DND-41 (cell line): ENCODE measurements at places on chromosomes 5 and 9.

DNA sequence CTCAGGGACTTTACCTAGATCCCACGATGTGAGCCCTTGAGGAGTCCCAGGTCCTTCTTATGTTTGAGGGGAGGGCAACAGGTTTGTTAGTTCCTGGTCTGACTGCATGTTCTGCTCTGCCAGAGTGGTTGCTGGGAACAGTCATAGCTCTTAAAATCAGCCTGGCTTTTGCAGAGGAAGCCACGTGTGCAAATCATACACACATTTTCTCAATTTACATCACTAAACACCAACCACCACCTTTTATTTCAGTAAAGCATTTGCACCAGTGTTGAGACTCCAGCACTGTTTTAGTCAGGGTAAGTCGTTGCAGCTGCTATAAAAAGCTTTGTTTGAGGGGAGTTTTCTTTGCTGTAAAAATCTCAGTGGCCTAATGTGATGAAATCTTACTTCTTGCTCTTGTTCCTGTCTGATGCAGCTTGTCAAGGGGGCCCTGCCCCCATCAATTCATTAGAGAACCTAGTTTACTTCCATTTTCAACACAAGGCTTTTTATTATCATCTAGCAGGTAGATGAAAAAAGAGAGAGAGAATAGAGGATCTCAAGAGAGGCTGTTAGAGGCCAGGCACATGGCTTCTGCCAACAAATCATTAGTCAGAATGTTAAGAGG lies 70.3 kb upstream of the VCAN start:
- peak; percentile 24 for DNase-seq

GRCh38 chr5:54214722-54215121 lies 95.7 kb downstream of the ARL15 start:
- DNase-seq = no peak

DNA sequence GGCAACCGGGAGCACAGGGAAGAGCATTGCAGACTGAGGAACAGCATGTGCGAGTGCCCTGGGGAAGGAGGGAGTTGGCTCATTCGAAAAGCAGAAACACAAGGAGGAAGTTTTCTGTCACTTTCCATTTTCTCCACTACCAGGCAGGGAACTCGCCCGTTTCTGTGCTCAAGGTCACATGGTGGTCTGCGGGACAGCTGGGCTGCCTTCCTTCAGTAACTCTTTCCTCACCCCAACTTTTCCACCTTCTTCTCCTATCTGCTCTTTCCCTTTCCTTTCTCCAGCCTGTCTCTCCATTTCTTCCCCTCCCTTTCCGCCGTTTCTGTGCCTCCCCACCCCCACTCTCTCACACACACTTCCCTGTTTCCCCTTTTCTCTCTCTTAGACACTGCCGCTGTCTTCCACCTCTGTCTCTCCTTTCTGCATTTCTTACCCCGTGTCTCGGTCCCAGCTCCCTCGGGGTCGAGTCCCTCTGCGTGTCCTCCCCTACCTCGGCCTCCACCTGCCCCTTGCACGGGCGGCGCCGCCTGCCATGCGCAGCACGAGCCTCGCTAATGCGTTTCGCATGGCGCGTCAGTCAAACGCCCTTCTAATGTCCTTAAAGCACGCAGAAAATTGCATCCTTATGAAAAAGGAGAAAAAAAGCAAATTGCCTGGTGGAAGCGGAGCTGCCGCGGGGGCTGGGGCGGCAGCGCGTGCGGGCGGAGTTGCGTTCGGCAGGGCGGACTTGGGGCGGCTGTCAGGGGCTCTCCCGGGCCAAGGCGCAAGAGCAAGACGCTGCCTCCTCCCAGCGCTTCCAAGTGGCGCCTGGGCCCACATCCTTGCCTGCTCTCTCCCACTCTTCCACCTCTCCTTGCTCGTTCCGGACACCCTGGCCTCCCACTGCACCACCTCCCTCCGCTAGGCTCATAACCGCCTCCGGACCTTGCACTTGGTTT lies 9.5 kb downstream of the BARX1 start:
- DNase-seq = no peak

DNA sequence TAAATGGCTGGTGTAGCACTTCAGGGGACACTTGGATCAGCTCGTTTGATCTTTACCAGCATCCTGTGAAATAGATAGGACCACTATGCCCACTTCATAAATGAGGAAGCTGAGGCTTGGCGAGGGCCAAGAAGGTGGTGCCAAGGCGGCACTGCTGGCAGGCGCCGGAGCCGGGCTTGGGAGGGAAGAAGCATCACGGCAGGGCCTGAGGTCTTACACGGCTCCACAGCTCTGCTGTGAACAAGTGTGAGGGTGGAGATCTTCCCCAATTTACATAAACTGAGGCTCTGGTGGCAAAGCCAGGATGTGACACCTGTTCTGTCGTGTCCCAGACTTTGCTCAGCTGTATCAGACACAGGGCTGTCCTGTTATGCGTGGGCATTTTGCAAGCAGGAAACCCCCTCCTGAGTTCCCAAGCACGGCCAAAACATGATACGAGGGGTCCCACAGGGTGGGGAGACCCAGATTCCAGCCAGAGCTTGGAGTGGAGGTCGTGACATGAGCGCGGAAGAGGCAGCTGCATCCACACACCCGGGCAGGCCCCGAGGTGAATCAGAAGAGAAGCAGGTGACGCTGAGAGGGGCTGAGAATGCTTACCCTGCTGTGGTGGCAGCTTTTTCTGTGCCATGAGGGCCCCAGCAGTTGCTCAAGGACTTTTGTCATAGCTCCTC lies 117.5 kb upstream of the BOD1 start:
- DNase-seq = no peak

- no peak for DNase-seq
Measured at GRCh38 chr5:34517249-34517648, 138.9 kb upstream of the RAI14 start.

- DNase-seq = no peak
Measured at GRCh38 chr5:56523790-56524575, 290.9 kb upstream of the ANKRD55 start.

GRCh38 chr9:126528915-126529314 lies 84.8 kb upstream of the LMX1B start:
- no peak for DNase-seq

GRCh38 chr9:35705836-35706430 lies 16.2 kb upstream of the TPM2 start:
- DNase-seq = no peak

DNA sequence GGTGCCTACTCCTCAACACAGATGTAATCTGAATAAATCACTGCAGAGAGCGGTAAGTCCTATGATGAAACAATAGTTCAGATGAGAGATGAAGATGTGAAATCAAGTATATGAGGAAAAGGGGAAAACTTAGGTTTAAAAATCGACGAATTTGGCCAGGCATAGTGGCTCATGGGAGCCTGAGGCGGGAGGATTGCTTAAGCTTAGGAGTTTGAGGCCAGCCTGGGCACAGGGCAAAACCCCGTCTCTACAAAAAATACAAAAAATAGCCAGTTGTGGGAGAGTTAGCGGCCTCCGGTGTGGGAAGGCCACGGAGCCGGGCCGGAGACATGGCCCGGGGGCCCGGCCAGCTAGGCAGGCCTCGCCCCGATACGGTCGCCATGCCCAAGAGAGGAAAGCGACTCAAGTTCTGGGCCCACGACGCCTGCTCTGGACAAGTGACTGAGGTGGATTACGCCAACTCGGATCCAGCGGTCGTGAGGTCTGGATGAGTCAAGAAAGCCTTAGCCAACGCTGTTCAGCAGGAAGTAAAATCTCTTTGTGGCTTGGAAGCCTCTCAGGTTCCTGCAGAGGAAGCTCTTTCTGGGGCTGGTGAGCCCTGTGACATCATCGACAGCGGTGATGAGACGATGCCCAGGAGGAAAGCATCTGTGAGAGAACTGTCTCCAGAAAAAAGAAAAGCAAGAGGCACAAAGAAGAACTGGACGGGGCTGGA lies 62.8 kb upstream of the SUB1 start:
- peak; percentile 14 for DNase-seq

DNA sequence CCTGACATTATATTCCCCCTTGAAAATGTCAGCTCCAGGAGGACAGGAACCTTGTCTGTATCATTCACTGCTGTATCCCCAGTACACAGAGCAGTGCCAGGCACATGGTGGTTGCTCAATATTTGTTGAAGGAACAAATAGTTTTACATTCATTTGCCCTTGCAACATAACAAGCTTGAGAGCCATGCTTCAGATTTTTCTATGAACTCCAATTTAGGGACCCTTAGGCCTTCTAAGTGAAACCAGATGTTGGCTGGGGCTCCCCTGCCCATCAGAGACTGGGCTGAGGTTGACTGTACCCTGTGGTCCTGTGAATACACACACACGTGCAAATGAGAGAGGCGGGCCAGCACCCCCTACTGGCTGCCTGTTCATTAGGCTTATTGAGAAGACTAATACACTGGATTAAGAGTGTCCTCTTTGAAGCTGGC lies 214.9 kb upstream of the WWC1 start:
- DNase-seq = peak; percentile 27

DNA sequence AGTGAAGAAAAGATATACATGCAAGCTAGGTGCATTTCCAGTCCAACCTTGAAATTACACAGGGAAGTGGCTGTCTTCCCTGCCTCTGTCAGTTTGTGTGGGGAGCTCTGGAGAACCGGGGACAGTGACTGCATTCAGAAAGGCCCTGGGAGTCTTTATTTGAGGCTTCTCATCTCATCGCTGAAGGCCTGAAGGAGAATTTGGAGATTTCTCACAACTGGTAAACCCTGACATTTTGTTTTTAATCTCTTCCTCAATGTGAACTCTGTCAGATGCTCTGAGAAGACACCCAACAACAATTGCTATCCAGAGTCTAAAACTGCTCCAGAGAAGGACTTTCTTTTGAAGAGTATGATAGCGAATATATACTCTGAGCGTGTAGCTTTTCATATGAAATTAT lies 33.0 kb downstream of the MACIR start:
- no peak for DNase-seq

GRCh38 chr5:93343570-93343969 lies 237.4 kb downstream of the NR2F1-AS1 start:
- DNase-seq = no peak

DNA sequence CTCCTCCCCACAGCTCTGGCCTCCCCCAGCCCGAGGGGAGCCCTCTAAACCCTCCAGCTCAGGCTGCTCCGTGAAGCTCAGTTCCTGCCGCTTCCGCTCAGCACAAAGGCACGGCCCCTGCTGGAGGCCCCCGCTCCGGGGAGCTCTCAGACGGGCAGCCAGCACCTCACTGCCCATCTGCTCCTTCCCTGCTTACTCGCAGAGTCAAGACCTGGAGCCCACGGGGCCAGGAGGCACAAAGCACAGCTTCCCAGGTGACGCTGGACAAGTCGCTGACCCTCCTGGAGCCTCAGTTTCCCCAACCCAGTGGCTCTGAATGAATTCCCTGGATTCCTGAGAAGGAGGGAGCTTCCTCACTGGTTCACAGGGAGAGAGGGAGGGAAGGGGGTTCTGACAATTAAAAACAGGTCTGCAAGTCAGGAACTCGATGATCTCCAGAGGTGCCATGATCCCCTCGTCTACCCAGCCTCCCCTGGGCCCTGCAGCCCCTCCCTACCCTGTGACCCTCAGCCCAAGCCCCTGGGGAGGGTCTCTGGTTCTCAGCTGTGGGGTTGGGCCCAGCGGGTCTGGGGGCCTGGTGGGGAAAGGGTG lies 36.2 kb downstream of the VAV2 start:
- no peak for DNase-seq

- DNase-seq = no peak
Measured at GRCh38 chr9:36141288-36141687, 4.8 kb downstream of the GLIPR2 start.

GRCh38 chr9:109258481-109259302 lies 62.2 kb downstream of the EPB41L4B start:
- no peak for DNase-seq

- DNase-seq = no peak
Measured at GRCh38 chr5:103624675-103625074, 62.1 kb upstream of the NUDT12 start.

GRCh38 chr5:167261309-167262100 lies 1029.9 kb upstream of the WWC1 start:
- DNase-seq = no peak

DNA sequence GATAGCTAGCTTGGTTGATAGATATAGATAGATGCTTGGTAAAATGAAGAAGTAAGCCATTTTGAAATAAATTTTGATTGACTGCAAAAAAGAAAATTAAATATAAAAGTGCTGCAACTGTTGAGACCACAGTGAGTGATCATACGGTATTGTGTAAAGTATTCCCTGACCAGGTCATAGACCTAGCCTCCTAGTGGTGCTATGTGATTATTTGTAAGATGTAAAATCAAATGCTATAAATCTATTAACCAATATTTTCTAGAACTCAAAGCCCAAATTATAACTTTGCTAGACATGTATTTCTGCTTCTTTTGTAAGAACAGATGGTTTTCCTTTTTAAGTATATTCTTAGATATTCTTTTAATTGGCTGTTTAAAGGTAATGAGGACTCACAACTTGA lies 480.2 kb upstream of the PTPRD start:
- no peak for DNase-seq

GRCh38 chr5:149421372-149421685 lies 42.2 kb upstream of the IL17B start:
- peak; percentile 18 for DNase-seq

DNA sequence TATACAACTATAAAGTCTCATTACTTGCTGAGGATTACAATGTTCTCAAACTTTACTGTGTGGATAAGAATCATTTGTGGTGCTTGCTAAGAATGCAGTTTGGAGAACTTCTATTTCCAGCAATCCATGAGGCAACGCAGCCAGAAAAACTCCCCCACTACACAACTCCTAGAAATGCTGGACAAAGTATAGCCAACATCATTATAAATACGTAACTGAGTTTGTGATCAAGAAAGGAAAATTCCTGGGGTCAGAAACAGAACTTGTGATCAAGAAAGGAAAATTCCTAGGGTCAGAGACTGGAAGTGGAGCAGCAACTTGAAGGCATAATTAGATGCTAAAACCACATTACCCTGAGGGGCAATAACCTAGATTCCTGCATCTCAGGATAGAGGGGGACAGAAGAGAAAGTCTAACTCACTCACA lies 81.1 kb downstream of the MAT2B start:
- DNase-seq = no peak

- no peak for DNase-seq
Measured at GRCh38 chr5:76813982-76814562, 4.8 kb upstream of the F2RL1 start.

DNA sequence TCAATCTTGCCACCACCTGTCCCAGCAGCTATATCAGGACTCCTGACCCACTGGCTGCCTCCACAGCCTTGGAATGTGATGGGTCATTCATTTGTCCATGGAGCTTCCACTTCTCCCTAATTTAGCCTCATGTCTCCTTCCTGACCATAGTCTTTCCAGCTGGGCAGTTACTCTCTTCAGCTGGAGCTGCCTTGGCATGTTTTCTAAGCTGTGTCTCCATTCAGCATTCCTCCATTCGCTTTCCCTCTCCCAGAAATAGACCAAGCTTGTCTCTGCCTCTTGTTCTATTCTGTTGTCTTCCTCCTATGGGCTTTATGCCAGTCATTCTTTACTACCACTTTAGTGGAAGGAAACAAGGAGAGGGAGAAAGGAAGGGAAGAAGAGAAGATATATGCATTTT lies 5.3 kb upstream of the CTXN3 start:
- DNase-seq = no peak

DNA sequence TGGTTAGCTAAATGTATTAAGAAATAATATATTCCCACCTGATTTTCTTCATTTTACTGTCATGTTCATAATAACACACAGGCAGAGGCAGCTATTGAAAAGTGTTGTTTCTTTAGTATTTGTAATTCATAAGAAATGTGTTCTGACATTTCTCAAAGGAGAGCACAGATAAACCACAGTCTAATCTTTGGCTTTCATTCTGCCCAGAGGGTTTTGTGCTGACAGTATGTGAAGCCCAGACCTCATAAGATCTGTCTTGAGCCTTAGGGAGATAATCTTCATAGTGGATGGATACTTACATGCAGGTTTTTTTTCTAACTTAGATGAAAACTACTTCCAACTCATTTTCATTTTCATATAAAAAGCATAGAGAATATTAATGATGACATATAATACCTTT lies 206.1 kb downstream of the CHSY3 start:
- no peak for DNase-seq

GRCh38 chr5:130402906-130403305 lies 498.6 kb downstream of the CHSY3 start:
- DNase-seq = no peak
